ENCODE measurements at places on chromosomes 6 and 20. TPM values are rescaled to one million over a fixed set of nuclear protein-coding genes. Genes with fewer than 3 reads are reported as not detected.
A peak's percentile ranks its signal among the peaks of the same experiment; 100 is the strongest.

RSPO3 gene
- total RNA-seq: 0.32 TPM

SDCBP2 gene
- 1.3 TPM for total RNA-seq

SEMG1 gene
- total RNA-seq: not detected

FERMT1 gene
- 4.3 TPM for total RNA-seq

SNAI1 gene
- 1.3 TPM for total RNA-seq

TBXT gene
- total RNA-seq: not detected

DNA sequence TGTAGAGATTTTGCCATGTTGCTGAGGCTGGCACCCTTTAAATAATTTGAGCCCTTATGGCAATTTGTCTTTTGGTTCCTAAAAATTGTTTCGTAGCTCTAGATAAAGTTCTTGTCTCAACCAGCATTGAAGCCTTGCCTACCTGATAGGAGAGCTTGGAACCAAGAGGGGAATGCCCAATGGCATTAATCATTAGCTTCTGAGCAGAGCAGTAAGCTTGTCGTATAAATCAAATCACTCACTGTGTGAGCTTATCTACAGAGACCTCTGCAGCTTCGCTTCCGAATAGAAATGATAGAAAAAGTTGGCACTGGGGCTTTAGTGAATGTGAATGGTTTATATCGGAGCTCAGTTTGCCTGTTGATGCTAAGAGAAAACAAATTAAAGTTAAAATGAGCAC is 10.7 kb downstream of the ANKRD6 start:
- no peak for DNase-seq

DNA sequence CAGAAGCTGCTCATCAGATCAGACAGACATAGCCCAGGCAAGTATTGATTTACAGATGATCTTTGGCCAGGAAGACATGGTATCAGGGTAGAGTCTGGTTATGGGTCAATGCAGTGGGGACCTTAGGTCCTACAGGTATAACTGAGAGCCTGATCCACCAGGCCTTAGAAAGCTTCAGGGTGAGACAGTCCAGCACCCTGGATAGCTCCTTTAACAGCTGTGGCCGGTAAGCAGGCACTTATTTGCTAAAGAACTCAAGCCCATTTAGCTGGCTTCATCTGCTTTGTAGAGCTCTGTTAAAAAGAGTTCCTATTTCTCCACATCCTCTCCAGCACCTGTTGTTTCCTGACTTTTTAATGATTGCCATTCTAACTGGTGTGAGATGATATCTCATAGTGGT is 39.6 kb downstream of the ESR1 start:
- DNase-seq: peak; percentile 60

DNA sequence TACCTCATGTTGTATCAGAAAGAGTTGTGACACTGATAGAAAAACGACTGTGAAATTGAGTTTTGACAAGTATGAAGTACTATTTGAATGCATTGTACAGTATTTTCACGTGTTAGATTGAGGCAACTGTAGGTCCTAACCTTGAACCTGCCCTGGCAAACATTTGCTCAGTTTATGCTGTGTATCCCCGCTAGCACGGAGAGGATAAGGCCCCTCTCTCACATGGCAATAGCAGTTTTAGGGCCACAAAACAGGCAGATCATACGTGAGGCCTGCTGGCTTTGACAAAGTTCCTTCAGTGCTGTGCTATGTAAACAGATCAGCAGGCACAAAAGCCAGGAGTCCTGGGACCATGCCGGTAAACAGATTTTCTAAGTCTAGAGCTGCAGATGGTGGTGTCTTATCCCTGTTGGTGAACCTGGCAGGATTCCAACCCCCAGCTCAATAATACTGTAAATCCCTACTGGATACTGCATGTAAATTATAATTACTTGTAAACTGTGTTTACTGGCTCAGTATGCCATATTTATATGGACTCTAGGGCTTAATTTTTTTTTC is 23.8 kb upstream of the FAM217A start:
- DNase-seq: peak; percentile 6

DNA sequence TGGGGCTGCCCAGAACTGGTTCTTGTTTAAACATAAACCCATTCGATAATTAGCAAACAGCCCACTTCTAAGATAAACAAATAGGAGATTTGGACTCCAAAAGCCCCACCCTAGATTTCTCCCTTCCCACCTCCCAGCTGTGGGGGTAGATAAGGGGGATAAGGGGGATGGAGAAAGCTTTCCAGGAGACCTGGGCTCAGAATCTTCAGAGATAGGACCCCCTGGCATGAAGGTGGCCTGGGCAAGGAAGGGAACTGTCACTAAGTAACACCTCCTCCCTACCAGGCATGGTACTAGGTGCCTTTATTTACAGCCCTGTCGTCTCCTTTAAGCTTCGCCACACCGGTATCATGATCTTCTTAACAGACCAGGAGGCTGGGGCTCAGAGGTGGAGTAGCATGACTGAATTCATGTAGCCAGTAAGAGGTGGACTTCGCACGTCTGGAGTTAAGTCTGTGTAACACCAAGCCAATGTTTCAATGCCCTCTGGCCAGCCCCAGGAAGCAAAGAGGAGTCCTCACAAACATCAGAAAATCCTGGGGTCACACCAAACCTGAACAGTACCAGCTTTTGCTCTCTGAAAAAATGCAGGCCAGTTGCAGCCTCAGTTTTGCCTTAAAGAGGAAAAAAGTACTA is 4.6 kb downstream of the SDC4 start:
- peak; percentile 56 for DNase-seq

DNA sequence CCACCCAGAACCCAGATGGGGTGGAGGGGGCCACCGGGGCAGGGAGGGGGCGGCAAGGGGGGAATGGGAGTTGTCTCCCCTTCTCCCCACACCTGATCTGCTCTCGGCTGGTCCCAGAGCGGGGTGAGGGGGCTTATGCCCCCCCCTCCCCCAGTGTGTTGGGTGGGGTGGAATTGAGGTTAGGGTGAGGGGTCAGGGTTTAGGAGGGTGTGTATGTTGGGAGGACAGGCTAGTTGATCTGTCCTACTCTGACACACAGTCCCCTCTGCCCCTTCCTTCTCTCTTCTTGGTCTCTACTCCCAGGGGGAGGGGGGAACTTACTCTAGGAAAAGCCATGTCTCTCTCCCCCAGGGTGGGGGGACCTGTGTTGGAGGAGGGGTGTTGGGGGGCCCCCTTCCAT is 1.9 kb upstream of the ZBTB9 start:
- no peak for DNase-seq

DNA sequence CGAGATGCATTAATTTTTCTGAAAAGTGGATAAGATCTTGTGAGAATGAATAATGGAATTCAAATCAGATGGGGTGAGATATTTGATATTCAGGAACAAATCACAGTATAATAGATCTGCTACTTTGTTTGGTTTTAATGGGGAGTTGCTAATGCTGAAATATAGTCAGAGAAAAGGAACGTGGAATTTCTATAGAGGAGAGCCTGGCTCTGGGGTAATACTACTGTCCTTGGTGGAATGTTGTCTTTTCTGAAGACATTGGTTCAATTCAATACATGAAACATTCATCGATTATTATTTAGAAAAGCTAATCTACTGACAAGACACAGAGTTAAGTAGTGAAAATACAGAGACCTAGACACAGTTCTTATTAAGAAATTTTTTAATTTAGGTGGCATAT is 108.6 kb downstream of the ESR1 start:
- DNase-seq: no peak

DNA sequence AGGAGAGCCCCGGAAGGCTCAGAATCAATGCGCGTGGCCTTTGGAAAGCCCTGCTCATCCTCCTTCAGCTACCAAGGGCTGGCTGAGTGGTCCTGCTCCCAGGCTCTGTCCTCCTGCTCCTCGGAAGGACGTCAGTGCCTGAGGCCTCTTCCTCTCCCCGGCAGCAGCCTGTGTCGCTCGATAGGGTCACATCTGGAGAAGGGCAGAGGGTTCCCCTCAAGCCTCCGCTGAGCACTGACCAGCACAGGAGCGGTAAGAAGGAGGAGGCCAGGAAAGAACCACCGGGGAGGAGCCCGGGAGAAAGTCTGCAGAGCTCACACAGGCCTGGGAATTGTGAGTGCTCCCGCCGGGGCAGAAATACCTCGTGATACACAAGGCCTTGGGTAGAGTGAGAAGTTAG is 21.2 kb downstream of the KIF25 start:
- DNase-seq: no peak

DNA sequence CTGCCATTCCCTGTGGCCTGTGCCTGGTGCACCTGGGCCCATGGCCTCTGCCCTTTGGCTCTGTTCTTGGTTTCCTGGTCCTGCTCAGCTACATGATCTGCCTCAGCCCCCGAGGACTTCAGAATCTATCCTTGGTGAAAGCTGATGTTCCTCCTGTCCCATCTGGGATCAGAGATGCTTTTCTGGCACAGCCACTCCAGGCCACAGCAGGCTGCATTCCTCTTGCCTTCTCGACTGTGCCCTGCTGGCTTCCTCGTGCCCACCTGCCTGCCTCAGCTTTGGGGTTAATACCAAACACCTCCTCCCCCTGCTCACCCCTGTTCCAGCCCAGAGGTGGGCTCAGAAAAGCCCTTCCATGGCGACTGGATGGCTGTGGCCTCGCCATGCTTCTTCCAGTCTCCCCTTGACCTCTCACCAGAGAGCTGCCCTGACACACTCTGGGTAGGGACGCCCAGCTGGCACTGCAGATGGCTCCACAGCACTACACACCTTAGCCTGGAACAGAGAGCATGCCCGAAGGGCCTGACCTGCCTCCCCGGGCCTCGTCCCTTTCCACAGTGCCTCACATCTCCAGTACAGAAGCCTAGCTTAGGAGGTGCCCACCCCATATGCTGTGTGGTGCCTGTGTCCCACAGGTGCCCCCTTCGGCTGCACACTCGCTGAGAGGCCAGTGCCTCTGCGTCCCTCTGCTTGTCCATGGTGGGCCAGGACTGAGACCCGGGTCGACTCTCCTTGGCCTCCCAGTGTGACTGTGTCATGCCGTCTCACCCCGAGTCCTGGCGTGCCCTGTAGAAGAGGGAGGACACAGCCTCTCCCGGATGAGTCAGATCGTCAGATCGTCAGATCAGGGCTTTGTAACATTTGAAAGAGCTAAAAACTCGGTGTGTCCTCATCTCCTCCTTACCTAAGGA is 148.8 kb downstream of the DTNBP1 start:
- no peak for DNase-seq

GRCh38 chr6:11767978-11768756 is 10.4 kb downstream of the ADTRP start:
- DNase-seq: no peak

- DNase-seq: peak; percentile 1
These were observed 1296.6 kb downstream of the EPHA7 start for GRCh38 chr6:92122746-92123145.

DNA sequence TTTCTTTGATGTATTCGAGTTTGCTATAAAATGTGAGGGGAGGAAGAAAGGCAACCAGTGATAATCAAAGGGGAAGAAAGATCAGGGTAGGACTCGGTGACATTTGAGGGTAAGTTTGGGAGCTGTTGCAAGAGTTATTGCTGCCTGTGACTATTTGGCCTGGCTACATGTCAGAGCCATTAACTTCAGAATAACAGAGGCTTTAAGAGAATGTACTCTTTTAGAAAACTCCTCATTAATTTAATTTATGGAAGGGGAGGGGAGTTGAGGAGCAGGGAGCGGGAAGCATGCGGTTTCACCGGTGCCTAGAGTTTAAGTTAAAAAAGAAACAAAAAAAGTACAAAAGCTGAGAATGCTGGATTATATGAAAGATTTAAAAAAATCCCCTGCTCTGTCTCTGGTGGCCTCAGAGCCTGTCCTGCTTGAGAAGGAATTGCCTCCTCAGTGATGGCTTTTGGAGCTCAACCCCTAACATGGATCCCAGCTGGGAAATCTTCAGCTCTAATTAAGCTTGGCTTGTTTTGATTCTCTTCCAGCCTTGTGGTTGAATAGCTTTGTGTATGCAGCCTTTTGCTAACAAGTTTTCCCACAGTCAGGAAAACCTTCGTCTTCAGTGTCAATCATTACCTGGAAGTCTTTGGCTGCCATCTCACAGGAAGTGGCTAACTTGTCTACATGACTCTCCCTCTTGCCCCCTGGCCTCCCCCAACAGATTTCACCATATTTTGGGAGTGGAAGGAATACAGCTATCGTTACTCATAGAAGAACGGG is 238.2 kb downstream of the SOX4 start:
- DNase-seq: peak; percentile 46

DNA sequence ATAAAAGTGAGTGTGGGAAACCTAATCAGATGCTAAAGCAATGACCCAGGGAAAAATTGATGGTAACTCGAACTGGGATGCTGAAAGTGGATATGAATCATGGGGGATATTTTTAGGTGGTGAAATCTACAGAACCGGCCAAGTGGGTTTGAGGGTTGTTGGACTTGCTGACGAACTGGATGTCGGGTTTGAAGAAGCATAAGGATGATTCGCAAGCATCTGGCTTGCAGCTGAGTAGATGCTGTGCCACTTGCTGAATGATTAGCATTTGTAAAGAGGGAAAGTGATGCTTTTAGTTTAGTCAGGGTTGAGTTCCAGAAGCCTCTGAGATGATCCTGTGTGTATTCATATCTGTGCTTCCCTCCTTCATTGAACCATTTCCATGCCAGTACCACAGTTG is 54.9 kb downstream of the UBR2 start:
- DNase-seq: peak; percentile 11

GRCh38 chr20:38136421-38137245 is 28.4 kb downstream of the TGM2 start:
- DNase-seq: peak; percentile 15

GRCh38 chr6:32615885-32616532 is 21.2 kb upstream of the HLA-DQA1 start:
- no peak for DNase-seq

DNA sequence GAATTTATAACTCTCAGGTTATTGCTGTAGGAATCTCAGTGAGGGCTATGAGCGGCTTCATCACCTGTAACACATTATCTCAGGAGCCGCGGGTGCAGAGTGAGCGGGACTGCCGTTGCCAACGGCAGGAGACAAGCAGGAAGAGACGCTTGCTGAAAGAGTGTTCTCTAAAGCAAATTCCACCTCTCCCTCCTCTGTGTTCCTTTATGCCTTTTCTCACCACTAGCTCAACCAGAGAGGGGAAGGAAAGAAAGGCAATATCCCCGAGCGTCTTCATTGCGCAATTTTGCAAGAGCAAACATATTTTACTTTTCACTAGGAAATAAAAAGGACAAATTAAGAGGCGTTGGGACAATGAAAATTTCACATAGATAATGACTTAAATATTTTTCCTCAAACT is 185.2 kb upstream of the EXOC2 start:
- no peak for DNase-seq

DNA sequence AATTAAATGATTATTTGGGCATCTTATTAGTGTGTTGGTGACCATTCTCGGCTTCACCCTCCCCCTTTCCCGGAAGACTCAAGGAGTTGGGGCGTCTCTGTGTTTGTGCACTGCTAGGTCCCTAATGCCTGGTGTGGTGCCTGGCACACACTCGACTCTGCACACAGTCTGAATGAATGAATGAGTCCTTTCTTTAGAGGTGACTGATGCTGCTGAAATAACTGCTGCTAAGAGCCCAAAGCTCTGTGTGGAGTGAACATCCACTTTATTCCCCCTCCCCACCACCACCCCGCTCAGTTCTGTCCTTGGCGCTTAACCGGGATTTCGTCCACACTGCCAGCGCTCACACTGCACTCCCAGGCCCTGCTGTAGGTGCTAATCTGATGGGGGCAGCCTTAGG is 1.2 kb upstream of the PHACTR3 start:
- DNase-seq: no peak

Measured in fibroblast of villous mesenchyme (primary cell).